ENCODE measurements at places on chromosomes 2 and 18.

GRCh38 chr2:128638341-128639119 is 319.9 kb upstream of the HS6ST1 start:
- DNase-seq = no peak

DNA sequence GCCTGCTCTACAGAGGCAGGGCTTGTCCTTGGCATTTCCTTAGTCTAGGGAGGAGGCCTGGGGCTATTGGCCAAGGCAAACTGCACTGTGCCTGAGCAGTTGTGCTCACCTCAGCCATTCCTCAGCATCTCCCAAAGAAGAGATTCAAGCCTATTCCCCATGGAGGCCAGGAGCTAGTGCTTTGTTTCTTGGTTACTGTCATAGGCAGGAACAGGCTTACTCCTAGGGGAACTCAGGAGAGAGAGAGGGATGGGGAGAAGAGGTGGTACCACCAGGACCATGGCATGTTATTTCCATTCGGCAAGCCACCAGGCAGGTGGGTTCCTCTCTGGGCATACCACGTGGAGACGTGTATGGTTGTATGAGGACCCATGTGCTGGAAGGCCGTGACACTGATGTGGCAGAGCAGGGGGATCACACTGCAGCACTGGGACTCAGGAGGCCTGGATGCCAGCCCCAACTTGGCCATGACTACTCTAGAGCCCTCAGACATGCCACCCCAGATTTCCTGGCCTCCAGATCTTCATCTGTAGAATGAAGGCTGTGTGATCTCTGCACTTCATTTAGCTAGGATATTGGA is 233.7 kb downstream of the LOXHD1 start:
- DNase-seq = no peak

GRCh38 chr2:29518010-29518409 is 402.8 kb downstream of the CLIP4 start:
- no peak for DNase-seq

- DNase-seq = no peak
Observed at GRCh38 chr2:114156366-114157056, 266.6 kb downstream of the ACTR3 start.

DNA sequence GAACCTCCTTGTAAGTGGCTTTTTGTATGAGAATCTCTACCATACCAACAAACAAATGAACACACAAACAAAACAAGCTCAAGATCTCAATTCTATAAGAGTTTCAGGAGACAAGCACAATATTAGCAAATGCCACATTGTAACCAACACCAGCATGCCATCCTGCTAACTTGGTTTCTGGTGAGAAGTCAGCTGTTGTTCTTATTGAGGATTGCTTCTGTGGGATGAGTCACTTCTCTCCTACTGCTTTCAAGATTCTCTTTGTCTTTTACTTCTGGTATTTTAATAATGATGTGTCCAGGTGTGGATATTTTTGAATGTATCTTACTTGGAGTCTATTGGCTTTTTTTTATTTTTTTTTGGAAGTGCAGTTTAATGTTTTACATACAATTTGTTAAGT is 131.7 kb downstream of the BCL2L11 start:
- no peak for DNase-seq

GRCh38 chr2:3491716-3492474 is 27.4 kb downstream of the ADI1 start:
- no peak for DNase-seq

DNA sequence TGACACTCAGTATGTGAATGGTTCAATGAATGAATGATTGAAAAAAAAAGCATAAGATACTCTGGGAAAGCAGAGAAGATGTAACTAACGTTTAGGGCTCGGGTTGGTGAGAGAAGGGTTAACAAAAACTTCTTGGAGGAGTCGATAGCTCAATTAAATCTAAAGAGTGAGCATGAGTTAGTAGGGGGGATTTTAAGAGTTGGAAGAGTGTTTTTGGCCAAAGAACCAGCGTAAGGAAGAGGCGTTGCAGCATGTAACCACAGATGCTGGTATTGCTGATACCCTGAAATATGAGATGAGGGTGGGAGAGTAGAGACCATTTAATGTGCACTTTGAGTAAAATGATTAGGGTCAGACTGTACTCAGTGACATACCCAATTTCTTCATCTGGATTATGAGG is 14.5 kb downstream of the ARHGAP28 start:
- no peak for DNase-seq

DNA sequence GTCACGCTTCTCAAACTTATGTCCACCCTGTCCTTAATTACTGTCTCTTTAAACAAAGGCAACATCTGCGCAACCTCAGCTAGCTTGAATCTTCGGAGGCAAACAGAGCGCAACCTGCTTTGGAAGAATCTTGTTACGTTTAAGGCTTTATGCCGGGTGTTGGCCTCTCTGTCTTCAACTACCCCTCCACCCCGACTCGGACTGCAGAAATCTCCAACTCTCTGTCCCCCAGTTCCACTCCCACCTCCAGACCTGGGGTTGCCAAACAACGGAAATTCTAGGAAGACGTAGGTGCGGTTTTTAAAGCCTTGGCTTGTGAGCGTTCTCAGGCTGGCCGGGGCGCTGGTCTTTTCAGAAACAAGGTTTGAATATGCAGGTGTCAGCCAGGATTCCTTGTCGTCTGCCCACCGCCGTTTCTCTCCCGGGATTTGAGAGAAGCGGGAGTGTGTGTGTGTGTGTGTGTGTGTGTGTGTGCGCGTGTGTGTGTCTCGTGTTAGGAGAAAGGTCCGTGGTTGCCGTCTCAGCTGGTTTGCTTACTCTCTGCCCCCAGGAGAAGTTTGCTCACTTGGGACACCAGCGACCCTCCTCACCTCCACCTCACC is 1.1 kb upstream of the ONECUT2 start:
- no peak for DNase-seq

DNA sequence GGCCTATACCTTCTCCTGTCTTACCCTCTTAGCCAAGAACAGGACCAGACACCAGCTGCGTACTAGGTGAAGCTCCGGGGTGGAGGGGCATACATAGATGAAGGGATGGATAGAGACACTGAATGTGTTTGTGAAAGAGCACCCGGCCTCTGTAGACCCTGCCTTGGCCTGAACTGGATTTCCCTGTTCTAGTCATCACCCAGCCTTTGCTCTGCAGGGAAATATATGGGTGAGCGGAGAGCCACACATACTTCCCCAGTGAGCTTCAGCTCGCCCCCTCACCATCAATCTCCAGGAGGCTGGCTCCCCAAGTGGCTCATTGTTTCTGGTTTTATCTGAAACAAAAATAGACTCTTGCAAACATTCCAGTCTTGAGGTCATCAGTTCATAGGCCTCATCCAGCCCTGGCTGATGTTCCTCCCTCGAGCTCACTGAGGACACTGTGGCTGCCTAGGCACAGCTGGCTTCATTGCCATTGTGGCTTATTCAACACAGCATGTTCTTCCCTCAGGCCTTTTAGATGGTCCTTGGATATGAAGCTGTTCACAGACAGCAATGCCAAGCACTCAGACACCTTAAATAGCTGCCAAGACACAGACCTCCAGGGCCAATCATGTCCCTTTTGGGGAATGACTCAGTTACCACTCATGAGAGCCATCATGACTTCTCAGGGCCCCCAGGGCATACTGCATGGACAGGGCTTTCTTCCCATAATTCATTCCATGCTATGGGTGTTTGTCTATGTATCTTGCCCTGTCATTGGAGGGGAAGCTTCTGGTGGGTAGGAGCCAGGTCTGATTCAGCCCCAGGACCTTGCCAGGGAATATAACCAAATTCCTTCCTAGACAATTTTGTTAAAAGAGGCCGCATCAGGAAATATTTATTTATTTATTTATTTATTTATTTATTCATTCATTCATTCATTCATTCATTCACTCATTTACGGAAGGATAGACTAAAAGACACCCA is 82.4 kb downstream of the TTC32 start:
- DNase-seq = no peak

Measured in substantia nigra (tissue), 51 donors.